ENCODE measurements at places on chromosomes 2 and 18.

DNA sequence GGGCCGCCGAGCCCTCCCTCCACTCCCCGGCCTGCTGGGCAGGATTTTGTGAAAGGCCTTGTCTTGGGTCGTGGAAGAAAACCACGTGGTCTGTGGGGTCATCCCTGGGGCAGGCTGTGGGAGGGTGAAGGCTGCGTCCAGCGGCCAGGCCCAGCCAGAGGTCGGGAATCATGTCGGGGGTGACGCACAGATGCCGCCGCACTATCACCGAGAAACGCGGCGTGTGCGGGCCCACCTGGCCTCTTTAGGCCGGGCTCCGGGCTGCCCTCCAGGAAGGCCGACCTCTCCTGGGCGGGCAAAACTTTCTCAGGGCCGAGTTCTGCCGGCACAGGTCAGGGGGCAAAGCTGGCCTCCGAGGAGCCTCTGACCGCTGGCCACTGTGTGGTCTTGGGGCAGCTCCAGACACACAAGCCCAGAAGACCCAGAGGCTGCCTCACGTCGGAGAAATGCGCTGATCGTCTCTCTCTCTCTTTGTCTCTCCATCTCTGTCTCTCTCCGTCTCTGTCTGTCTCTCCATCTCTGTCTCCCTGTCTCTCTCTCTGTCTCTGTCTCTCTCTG is 28.4 kb downstream of the NFATC1 start:
- DNase-seq, result no peak

- DNase-seq, result no peak
Observed at GRCh38 chr2:229622495-229623355, 91.6 kb downstream of the DNER start.

- DNase-seq, result no peak
Observed at GRCh38 chr2:60337142-60337497, 216.3 kb downstream of the BCL11A start.

DNA sequence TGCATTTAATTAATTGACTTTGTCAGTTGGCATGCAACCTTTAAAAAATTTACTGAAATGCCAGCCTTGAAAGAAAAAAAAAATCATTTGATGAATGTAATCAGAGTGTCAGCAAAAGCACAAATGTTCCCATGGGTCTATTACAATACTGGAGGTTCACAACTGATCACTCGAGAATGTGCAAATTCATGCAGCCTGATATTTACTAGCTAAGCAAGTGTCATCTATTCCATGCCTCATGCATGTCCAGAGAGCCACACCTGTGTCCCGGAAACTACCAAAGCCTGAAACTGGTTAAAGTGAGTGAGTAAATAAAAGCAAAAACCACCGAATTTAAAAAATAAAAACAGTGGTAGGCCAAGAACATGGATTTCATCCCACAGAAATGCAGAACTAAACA is 415.3 kb upstream of the ID2 start:
- no peak for DNase-seq

DNA sequence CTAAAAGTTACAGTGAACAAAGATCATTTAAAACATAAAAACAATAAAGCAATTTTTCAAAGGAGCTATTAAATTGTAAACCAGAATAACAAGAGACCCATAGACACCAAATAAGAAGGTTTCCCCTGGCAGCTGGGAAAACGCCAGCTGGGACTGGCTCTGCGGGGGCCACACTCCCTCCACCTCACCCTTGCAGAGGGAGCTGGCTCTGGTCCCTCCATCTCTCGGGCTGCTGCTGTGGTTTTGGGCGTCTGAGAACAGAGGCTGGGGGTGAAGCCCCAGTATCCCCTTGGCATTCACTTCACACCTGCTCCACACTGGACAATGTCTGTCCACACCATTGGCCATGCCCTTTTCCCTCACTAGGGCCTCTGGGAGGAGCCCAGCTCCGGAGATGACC is 62.1 kb upstream of the OTOS start:
- no peak for DNase-seq

DNA sequence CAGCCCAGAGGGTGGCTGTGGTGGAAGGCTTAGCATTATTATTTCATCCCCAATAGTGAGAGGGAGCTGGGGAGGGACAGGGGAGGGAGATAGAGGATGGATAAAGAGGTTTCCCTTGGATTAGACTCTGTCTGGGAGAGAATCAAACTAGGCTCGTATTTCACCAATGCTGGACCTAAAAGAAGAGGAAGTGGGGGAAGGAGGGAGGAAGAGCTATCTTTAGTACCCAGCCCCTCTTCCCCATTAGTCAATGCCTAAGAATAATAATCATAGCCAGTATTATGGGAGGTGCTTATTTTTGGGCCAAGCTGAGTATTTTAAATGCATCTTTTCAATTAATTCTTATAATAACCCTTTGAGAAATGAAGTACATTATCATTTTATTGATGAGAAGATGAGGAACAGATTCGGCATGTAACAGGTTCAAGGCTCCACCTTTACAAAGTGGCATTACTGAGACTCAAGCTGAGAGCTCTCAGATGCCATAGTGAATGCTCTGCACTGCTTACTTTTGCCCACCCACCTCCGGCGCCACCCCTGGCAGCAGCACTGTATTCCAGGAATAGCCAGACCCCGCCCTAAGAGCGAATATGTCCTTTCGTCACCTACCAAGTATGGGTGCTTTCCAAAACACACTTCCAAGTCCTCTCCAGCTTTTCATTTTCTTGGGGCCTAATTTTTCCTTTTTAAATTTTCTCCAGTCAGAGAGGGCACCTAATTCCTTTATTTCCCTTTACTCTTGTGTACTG is 21.0 kb downstream of the PAX8 start:
- no peak for DNase-seq

DNA sequence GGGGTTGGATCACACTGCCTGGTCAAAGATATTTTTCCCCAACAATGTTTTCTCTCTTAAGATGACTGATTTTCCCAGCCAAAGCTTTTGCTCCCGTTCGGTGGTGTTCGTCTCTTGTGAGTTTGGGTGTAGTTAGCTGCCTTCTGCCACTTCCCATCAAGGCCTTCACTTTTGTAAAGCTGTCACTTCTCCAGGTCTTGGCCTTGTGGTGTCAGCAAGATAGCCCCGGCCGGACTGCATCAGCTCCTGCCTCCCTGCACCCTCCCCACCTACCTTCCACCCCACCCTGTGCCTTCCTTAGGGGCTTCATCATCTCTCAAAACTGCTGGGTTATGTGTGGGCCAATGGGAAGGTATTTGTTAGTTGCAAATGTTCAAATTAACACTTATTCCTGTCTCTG is 228.9 kb downstream of the BCL11A start:
- no peak for DNase-seq

DNA sequence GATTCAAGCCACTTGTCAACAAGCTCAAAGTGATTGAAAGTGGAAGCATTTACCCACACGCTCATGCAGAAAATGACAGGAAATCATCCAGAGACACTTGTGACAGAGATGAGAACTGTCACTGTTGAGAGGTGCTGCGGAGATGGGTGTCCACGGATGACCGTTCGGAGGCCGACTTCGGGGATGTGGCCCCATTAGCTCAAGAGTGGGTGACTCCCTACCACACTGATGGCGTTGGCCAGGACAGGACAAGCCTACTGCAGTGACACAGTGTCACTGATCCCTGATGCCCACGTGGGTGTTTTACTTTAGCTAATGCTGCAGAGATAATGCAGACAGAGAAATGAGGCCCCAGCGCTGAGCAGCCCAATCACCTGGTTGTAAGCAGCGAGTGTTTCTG is 81.5 kb upstream of the YWHAQ start:
- DNase-seq, result no peak

- no peak for DNase-seq
Observed at GRCh38 chr18:38046651-38047050, 481.1 kb upstream of the CELF4 start.

DNA sequence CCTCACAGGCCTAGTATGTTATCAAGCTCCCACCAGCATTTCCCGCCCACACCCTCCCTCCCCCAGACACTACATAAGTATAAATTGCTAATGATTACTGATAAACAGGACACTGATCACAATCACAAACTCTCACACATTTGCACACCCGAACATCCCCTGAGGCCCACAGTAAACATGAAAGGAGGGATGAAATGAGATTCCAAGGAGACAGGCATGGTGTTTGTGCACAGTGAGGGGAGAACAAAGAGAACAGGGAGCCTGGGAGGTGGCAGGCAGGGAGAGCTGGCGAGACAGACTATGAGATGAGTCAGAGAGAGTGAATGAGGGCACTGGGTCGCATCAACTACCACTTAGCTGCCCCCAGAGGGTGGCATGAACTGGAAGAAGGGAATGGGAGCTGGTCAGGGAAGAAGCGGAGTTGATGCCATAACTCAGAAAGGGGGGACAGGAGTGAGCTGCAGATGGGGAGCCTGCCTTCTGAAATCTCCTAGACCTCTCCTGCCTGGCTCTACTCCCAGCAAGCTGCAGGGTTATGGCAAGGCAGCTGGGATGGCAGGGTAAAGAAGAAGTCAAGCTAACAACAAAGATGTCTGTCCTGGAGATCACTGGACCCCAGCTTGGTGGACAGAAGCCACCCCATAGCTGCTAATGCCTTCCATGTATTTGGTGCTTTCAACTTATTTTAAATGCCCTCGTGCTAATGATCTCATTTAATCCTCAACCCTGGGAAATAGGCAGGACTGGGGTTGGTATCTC is 5.1 kb downstream of the KIF3C start:
- no peak for DNase-seq

DNA sequence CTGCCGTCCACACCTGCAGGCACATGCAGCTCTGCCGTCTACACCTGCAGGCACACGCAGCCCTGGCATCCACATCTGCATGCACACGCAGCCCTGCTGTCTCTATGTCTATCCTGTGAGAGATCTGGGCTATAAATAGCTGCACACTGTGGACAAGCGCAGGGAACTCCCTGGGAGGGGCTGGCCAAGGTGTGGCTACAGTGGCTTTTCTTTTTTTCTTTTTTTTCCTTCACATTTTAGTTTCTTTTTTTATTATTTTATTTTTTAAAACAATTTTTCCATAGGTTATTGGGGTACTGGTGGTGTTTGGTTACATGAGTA is 42.0 kb downstream of the TMEM182 start:
- DNase-seq, result no peak

GRCh38 chr2:43269706-43270105 is 43.3 kb upstream of the ZFP36L2 start:
- no peak for DNase-seq

DNA sequence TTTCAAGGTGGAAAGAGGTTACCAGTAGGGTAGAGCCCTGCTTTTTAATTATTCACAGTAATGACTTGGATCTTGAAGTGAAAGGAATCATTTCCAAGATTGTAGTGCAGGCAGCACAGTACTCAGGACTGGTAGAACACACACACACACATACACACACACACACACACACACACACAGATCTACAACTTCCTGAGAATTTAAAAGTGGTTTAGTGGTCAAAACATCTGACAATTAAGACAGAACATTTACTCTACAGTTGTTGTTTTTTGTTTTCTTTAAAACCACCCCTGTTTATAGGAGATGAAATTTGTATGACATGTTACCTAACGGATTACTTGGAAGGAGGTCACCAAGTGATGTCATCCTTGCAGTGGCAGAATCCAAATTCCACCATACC is 146.7 kb upstream of the VRK2 start:
- DNase-seq, result peak; percentile 5

DNA sequence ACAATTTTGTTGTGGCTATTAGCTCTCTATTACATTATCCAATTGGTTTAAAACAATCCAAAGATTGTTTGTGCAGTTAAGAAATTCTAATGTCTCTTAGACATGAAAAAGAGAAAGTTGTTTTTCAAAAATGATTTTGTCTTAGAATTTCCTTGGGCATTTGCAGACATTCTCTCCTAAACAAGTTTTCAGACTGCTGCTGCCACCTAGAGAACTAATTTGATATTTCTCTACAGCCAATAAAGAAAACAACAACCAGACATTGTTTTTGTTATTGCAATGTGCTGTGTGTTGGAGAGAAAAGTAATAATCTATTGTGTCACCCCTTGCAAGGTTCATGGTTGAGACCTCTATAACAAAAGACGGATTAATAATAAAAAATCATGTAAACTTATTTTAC is 119.0 kb upstream of the SYT4 start:
- no peak for DNase-seq

DNA sequence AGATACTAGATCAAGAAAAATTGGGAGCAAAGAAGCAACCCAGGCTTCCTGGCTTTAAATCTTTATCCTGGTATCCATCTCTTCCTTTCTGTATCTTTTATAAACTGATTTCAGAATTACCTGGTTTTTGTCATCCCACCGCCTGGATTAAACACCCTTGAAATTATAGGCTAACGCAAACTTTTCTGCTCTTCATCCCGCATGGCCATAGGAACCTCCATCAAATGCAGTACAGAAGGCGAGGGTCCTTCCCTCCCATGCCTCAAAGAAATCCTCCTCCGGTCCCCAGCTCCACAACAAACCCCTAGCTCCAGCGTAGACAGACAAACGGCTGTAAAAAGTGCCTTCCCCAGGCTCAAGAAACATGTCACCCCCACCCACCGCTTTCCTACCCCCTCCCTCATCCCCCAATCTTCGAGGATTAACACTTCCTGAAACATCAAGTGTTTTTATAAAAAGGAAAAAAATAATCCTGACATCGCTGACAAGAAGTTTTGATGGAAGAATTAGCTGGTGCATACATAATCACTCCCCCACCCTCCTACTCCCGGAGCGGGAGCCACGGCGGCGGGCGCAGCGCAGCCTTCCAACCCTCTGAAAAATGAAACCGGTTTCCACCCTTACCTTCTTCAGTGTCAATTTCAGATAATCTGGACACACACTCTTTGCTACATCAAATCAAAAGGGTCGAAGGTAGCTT is 7.6 kb downstream of the DLX1 start:
- DNase-seq, result no peak

DNA sequence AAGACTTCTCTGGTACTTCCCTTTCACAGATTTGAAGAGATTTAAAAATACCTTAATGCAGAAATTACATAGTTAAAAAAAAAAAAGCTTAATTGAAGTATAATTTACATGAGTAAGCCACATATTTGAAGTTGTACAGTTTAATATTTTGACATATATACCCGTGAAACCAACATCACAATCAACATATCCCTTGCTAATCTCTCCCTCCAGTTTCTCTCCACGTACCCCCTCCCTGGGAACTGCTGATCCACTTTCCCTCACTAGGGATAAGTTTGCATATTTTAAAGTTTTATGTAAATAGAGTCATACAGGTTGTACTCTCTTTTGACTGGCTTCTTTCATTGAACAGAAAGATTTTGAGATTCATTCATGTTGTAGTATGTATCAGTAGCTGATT is 22.4 kb downstream of the EMILIN2 start:
- no peak for DNase-seq

- no peak for DNase-seq
Observed at GRCh38 chr2:152466980-152467676, 132.2 kb downstream of the FMNL2 start.

DNA sequence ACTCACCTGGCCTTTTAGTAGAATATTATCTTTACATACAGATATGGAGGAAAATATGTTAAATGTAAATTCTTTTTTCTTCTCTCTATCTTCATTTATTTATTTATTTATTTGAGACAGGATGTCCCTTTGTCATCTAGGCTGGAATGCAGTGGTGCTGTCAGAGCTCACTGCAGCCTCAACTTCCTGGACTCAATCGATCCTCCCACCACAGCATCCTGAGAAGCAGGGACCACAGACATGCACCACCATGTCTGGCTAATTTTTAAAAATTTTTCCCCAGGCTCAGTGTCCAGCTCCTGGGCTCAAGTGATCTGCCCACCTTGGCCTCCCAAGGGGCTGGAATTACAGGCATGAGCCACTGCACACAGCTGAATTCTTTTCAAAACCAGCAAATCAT is 20.3 kb downstream of the KYNU start:
- no peak for DNase-seq

GRCh38 chr2:6986912-6987361 is 69.7 kb downstream of the RNF144A start:
- no peak for DNase-seq

- DNase-seq, result no peak
Observed at GRCh38 chr2:38268001-38268400, 109.1 kb downstream of the ATL2 start.

GRCh38 chr2:144511937-144512336 is 8.0 kb downstream of the ZEB2 start:
- no peak for DNase-seq
